HCEC 1CT (cell line): ENCODE measurements at places on chromosomes 11 and 22.

DNA sequence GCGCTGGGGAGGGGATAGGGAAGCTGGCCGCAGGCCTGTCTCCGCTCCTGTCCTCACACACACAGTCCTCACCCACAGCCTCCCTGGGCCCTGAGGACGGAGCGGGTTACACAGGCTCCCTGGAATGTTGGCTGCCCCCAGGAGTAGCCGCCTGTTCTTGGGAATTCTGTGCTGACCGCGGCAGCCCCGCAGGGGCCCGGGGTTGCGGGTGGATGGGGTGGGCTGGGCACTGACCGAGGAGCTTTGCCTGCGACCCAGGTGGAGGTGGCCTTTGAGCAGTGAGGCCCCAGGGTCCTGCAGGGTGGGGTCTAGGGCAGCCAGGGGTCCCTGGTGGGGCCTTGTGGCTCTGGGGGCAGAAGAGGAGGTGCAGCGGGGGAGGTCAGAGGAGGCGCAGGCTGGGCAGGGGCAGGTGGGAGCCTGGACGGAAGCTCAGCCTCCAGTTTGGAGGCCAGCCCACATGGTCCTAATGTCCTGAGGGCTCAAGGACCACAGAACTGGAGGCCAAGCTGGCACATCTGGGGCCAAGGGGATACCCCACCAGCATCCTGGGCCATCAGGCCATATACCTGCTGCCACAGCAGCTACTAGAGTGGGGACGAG lies 6.6 kb upstream of the MRGPRG start:
- DNase-seq = no peak

GRCh38 chr11:11163669-11164333 lies 189.2 kb downstream of the CSNK2A3 start:
- no peak for DNase-seq

DNA sequence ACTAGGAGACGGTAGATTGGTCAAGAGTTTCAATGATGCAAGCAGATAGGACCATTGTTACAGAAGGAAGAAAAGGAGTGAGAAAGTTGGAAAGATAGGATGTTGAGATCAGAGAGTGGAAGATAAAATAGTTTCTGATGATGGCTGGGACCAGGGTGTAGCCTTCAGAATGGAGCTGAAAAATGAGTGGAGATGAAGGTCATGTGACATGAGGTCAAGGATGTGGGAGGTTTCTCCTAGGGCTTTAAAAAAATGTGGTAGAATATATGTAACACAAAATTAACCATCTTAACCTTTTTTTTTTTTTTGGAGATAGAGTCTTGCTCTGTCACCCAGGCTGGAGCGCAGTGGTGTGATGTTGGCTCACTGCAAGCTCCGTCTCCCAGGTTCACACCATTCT lies 18.3 kb upstream of the PEX26 start:
- DNase-seq = no peak

GRCh38 chr11:27477831-27478230 lies 5.2 kb upstream of the LGR4 start:
- no peak for DNase-seq

GRCh38 chr11:43788421-43788820 lies 92.2 kb upstream of the ALKBH3 start:
- no peak for DNase-seq
